ENCODE measurements at places on chromosomes 1 and 21.

DNA sequence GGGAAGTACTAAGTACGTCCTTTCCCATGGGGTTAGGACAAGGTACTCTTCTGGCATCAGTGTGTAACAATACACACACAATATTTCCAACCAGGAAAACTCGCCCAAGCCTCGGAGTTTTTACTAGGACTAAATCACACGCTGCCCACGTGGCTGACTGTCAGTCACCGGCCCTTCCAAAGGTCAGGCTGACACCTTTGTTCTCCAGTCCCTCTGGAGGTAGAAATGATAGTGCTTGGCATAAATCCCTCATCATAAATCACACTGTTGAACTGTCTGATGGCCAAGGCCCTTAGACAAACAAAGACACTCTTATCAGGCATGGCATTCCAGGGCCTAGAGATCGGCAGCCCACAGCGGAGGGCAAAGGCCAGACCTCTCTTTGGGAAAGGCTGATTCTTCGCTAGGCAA, 16.9 kb upstream of the SLAMF9 start:
- DNase-seq = no peak

- DNase-seq = no peak
Observed at GRCh38 chr1:157920748-157921147, 72.7 kb upstream of the KIRREL1 start.

- DNase-seq = no peak
Observed at GRCh38 chr1:199151634-199152425, 513.0 kb downstream of the PTPRC start.

DNA sequence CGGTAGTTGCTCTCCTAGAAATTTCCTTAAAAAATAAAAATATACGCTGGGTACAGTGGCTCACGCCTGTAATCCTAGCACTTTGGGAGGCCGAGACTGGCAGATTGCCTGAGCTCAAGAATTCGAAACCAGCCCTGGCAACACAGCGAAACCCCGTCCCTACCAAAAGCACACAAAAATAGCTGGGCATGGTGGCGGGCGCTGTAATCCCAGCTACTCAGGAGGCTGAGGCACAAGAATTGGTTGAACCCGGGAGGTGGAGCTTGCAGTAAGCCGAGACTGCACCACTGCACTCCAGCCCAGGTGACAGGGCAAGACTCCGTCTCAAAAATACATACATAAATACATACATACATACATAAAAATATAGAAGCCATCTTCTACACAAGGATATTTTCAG, 262.8 kb downstream of the AKT3 start:
- DNase-seq = no peak

DNA sequence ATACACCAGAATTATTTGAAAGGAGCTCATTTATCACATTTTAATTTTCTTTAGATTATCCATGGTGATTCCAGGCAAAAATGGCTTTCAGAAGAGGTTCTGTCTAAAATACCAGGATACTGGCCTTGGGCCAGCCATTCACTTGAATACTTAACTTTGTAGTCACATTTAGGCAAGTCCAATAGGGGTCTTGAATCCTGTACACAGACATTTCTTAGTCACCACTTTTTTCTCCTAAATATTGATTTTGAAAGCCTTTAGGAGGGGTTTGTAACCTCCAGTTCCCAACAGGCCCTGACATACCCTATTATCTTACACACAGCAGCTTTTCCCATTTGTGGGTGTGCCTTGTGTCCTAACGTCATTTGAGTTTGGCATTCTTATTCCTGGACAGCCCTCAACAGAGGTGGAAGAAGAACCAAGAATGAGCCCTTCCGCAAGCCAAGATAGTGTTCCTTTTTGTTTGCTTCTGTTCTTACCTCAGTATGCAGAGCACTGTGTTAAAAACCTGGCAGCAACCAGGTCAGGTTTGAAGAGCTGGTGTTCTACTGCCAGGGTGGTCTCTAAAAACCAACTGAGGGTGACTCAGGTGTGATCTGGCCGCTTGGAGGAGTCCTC, 19.5 kb downstream of the MAP3K7CL start:
- DNase-seq = no peak

DNA sequence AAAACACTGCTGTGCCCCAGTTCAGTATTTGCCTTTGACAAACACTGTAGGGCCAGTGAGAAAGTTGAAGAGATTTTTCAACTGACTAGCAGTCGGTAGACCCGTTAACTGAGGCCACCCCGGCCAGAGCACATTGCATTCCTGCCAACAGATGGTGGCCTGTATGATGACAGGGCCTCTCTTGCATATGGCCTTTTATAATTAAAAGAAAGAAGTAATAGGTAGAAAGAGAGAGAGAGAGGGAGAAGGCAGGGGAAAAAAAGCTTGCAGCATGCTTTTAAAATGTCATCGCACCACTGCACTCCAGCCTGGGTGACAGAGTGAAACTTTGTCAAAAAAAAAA, 4.7 kb upstream of the C1orf174 start:
- DNase-seq = no peak

- DNase-seq = no peak
Observed at GRCh38 chr1:247441606-247442005, 16.3 kb downstream of the OR2B11 start.

DNA sequence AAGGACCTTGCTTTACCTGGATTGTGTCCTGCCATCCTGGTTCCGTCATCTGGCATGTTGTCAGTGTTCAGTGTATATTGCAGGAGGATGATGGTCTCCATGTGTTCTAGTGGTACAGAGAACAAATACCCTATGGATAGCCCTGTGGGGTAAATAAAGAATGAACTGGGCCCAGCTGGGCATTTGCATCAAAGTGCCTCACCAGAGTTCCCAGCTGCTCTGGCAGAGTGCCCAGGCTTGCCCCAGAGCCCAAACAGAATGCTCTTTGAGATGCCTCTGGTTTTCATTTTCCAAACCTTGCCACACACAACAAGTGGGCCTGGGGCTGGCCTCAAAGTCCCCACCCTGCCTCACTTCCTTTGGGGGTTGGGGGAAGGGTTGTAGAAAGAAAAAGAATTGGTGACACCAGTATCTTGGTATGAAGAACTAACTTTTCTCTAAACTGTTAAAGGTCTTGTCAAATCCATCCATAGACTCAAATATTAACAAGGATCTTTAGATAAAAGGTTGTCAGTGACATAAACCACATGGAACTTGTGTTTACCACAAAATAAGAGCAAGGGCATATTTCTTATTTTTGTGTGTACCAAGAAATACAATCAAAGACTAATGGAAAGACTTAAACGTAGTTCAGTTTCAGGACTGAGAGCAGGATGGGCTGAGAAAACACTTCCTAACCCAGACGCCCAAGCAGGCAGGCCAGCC, 82.2 kb downstream of the LMO4 start:
- DNase-seq = no peak

GRCh38 chr1:62654744-62655143, 33.4 kb downstream of the DOCK7 start:
- DNase-seq = no peak

DNA sequence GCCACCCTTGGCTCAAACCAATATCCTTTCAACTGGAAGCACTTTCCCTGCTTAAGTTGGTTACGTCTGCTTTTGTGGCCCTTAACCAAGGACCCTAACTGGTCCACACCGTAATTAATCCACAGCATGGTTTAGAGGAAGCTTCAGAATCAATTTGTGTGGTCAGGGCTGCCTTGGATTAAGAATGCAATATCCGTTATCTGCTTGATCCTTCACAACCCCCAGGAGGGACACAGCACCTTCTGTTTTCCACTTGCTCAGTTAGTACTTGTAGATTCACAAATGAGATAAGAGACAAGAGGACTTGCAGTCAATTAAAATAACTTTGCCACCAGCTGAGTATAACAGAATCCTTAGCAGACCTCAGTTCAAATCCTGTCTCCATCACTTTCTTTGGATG, 56.9 kb upstream of the LRP8 start:
- no peak for DNase-seq

DNA sequence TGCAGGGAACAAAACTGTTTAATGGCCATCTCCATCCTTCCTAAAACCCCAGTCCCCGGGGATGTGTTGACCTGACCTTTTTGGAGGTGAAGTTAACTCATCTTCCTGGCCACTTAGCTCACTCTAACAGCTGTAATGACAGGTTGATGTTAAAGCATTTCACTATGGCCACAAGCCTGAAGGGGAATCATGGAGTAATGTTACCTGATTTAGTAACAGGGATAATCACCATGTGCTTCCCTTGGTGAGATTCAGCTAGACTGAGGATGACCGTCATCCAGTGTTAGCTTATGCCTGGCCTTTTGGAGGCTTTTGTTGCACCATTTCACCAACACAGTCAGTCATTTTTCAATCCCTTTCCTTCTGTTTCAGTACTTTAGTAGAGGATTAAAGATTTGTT, 64.3 kb upstream of the RAVER2 start:
- DNase-seq = no peak

GRCh38 chr21:41678924-41679318, 87.9 kb downstream of the RIPK4 start:
- no peak for DNase-seq

GRCh38 chr1:28417441-28417922, 47.9 kb downstream of the PHACTR4 start:
- no peak for DNase-seq

DNA sequence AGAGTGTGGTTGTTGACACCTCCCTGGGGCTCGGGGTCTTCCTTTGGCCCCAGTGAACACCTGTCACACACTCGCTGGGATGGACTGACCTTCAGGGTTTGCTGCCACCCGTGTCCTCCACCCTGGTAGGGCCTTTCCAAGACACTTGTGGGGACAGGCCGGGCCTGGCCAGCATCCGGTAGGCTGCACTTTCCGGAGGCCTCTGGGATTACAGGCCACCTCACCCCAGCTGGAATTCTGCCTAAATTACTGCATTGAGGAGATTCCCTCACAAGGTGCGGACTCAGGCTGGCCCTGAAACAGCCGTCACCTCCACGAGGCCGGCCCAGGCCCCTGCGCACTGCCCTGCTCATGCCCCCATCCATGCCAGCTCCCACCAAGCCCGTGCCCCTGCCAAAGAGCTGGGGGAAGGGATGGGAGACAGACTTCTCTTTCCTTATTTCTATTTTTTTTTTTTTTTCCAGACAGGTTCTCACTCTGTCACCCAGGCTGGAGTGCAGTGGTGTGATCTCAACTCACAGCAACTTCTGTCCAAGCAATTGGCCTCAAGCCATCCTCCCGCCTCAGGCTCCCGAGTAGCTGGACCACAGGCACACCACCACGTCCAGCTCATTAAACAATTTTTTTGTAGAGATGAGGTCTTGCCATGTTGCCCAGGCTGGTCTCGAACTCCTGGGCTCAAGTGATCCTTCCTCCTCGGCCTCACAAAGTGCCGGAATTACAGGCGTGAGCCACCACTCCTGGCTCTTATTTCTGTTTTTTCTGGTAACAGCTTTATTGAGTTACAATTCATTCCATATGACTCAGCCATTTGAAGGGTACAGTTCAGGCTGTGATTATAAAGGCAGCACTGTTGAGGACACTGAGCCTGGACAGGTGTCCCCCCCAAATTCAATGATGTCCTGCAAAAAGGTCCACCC, 11.3 kb downstream of the CSTB start:
- no peak for DNase-seq

GRCh38 chr1:173504268-173504667, 27.1 kb downstream of the PRDX6 start:
- no peak for DNase-seq

DNA sequence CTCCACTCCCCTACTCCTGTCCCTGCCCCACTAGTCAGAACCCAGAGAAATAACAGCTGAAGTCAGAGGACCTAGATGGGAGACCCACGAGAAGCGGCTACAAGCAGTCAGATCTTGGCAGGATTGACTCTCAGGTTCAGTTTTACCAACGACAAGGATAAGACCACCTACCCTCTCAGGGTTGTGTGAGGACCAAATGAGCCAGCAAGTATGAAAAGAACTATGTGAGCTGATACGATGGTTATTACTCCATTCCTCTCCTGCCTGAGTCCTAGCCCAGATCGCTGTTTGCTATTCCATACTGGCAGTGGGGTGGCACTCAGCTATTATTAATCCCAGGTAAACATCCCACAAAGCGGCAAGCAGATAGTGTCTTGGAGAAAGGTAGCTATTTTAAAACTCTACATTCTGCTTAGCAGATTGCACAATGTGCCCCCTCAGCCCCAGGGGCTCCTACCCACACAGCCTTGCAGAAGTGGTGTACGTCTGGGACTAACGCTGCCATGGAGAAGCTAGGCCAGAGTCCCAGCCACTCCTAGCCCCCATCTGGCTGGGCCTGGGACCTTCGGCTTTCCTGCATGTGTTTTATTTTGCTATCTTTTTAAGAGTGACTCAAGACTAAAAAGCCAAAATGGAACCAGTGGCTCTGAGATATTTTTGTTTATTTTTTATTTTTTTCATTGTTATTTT, 58.9 kb downstream of the CD46 start:
- no peak for DNase-seq

GRCh38 chr1:114108751-114109255, 44.9 kb downstream of the SYT6 start:
- DNase-seq = no peak
